ENCODE measurements at places on chromosomes 5 and 9.
A peak's percentile ranks its signal among the peaks of the same experiment; 100 is the strongest.

DNA sequence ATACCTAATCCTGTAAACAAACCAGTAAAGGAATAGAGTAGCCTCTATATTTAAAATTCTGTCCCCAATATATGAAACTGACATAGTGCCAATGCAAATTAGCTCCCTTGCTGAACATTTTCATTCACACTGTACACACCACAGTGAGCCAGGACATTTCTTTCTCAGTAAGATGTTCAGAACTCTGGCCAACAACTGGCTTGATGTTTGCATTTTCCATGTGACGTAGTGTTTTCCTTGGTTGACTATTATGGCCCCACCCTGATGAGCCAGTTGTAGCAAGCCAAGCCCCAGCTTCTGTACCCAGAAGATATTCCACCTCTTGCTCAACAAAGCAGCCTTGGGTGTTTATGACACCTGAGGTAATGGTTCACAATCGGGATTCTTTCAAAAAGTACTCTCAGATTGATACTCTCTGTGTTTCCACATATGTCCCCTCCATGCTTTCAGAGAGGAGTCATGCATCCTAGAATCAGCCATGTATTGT lies 17.7 kb upstream of the ANXA1 start:
- no peak for DNase-seq

- DNase-seq, result no peak
These were observed 59.2 kb downstream of the CDH18 start for GRCh38 chr5:19928562-19929421.

DNA sequence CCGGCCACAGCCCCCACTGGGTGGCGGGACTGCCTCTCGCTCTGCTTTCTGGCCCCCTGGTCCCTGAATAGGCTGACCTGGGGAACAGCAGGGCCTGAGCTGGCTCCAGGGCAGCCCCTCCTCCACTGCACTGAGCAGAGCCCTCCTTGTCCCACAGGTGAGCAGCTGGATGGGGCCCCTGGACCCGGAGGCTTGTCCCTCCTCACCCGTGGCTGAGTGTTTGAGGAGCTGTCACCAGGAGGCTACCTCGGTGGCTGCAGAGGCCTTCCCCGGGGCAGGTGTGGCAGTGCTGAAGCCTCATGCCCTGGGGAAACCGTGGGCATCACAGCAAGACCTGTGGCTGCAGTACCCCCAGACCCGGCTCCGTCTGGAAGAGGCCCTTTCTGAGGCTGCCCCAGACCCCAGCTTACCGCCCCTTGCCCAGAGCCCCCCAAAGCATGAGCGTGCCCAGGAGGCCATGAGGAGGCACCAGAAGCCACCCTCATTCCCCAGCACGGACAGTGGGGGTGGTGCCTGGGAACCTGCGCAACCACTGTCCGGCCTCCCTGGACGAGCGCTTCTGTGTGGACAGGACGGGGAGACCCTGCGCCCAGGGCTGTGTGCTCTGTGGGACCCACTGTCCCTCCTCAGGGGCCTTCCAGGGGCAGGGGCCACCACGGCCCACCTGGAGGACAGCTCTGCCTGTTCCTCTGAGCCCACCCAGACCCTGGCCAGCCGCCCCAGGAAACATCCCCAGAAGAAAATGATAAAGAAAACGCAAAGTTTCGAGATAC lies 28.5 kb upstream of the LRRC14B start:
- no peak for DNase-seq

DNA sequence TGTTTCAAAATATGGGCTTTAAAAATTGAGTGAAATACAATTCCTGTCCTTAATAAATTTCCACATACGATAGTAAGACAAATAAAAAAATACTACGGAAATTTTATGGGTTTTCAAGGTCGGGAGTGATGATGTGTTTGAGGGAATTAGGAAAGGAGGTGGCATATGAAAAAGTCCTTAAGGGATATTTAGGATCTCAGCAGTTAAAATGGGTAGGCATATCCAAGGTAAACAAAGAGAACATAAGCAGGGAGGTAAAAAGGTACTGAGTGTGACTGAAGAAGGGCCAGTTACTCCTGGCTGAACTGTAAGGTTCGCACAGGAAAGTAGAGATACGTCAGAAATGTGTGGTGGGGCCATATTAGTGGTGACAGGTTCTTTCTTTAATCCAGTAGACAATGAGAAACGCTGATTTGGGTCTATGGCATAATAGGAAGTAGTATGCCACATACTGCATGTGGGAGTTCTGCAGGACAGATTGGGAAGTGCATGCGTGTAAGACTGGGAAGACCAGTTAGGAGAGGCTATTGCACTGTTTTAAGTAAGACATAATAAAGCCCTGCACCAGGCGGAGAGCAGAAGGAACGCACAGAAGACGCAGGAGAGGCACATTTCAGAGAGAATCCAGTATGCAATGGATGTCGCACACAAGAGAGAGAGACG lies 937 bp upstream of the HMGCR start:
- no peak for DNase-seq

DNA sequence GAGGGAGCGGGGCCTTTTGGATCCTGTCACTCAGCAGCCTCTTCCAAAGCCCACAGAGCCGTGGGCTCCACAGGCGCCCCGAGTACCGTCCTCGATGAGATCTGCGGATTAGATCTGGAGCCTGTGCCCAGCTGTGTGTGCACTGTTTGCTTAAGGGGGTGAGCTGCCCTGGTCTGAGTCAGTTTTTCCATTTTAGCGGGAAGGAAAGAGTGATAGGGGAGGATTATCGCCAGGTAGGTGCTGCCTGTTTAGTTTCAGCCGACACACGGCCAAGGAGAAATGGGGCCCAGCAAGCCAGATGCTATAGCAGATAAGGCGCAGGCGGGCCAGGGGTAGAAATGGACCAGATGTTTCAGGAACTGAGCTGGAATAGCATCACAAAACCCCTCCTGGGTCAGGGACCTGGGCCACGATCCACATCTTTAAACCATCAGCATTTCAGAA lies 18.1 kb downstream of the COL5A1 start:
- DNase-seq, result no peak

DNA sequence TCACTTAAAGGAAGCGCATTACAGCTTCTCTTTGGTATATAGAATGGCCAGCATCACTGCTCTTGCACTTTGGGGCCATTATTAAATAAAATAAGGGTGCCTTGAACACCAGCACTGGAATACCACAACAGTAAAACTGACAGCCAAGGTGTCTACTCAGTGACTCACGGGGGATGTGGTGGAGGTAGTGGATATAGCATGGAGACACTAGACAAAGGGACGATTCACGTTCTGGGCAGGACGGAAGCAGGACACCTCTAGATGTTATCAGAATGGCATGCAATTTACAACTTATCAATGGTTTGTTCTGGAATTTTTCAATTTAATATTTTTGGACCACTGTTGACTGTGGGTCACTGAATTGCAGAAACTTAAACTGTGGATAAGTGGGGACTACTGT lies 32.9 kb upstream of the PDE8B start:
- no peak for DNase-seq

DNA sequence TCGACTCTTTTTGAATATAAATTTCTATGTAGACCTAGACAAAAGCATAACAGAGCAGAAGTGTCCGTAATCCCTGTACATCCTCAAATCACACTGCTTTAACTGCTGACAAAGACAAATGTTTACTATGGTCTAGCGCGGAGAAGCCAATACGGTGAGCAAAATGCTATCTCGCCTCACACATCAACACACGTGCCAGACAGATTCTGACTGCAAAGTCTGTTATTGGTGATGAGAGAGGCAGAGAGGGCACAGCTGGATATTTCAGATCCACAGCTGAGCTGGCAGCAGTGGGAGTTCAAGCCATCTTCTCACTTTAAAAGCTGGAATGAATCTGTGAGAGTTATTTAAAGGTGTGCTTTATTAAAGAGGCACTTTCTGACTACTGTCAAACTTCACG lies 124.3 kb downstream of the ARL15 start:
- DNase-seq, result no peak

DNA sequence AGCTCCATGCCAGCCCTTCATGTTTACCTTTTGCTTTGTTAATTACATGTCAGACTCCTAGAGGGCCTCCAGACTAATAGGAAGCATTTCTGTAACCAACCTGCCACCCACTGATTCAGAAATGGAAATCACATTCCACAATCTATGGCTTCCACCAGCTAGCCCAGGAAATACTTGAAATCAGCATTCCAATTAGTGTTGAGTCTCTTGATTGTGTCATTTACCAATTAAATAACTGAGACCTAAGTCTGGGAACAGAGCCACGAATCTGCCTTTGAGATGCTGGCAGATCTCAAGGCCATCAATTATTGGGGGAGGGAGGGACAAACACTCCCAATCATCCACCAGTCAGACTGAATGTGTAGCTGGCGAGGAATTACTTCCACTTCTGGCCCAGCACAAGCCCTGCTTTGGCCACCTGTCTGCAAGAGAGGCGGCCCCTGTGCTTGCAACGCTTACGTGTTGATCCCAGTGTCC lies 27.4 kb upstream of the SAP30L start:
- no peak for DNase-seq

GRCh38 chr9:93372391-93372790 lies 79.1 kb upstream of the FAM120A start:
- DNase-seq, result no peak

DNA sequence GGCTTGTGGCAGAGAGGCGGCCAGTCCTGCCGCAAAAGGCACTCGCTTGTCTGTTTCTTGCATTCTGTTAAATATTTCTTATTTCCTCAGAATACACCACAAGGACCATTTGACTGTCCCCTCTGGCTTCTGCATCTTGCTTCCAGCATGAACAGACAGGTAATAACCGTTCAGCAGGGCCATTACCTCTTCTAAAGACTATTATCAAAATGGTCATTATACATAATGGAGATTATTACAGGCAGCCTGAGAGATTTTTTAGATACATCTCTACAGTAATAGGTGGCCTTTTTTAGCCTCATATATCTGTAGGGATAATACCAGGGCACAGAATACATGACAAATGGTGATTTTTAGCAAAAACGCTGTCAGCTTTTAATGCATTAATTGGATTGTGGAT lies 382.0 kb downstream of the PSAT1 start:
- DNase-seq, result no peak

- no peak for DNase-seq
These were observed 15.2 kb upstream of the TGFBI start for GRCh38 chr5:136013559-136013958.

DNA sequence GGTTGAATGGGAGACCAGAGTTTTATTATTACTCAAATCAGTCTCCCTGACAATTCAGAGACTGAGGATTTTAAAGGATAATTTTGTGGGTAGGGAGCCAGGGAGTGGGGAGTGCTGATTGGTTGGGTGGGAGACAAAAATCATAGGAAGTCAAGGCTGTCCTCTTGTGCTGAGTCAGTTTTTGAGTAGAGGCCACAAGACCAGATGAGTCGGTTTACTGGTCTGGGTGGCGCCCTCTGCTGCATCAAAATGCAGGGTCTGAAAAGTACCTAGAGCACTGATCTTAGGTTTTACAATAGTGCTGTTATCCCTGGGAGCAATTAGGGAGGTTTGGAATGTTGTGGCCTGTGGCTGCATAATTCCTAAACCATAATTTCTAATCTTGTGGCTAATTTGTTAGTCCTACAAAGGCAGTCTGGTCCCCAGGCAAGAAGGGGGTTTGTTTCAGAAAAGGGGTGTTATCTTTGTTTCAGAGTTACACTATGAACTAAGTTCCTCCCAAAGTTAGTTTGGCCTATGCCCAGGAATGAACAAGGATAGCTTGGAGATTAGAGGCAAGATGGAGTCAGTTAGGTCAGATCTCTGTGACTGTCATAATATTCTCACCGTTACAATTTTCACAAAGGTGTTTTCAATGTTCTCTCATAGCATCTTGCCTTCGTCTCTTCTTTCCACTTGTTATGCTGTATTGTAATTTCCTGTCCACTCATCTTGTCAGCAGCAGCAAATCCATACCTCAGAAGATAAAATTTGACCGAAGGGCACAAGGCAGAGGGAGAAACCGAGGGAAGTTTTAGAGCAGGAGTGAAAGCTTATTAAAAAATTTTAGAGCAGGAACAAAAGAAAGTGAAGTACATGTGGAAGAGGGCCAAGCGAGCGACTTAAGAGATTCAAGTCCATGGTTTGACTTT lies 59.2 kb upstream of the CLINT1 start:
- peak; percentile 75 for DNase-seq

DNA sequence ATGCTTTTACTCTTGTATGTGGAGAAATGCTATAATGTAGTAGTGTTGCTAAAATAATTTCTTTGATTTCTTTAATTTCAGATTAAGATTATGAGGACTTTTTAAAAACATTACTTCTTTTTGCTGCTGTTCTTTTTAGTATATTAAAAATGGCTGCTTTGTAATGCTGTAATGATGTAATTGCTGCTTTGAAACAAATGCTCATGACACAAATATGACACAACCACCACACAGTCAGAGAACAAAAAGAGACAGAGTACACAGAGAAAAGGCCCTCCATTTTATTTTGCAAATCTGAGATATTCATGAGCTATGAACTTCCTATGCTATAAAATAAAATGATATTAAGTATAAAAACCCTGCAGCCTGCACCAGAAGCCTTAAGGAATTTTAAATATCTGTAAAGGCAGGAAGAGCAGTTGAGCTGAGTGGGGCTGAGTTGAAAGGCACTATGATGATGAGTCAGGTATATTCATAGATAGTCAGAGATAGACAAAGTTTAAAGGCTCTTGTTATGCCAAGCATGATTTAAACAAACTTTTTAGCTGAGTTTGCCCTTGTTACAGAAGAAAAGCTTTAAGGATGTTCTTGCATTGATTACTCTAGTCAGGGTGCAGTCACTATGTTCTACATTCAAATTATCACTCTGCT lies 5.1 kb upstream of the POU5F2 start:
- no peak for DNase-seq

DNA sequence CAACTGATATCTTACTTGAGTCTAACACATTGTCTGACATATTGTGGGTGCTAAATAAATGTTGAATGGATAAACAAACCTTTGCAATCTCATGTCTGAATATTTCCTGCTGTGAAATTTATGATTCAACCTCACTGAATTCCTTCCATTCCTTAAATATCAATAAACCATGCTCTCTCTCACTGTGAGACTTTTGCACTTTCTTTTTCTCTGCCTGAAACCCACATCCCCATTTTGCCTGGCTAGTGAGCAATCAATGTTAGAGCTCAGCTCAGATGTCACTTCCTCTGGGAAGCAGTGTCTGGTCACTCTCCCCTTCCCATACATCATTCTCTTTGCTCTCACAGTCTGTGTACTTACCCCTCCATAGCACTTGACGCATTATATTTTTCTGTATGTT lies 383.7 kb upstream of the TRPC7 start:
- no peak for DNase-seq

- DNase-seq, result no peak
These were observed 180.2 kb downstream of the DENND1A start for GRCh38 chr9:123749580-123750202.

GRCh38 chr5:66713998-66714397 lies 117.8 kb downstream of the MAST4 start:
- no peak for DNase-seq

DNA sequence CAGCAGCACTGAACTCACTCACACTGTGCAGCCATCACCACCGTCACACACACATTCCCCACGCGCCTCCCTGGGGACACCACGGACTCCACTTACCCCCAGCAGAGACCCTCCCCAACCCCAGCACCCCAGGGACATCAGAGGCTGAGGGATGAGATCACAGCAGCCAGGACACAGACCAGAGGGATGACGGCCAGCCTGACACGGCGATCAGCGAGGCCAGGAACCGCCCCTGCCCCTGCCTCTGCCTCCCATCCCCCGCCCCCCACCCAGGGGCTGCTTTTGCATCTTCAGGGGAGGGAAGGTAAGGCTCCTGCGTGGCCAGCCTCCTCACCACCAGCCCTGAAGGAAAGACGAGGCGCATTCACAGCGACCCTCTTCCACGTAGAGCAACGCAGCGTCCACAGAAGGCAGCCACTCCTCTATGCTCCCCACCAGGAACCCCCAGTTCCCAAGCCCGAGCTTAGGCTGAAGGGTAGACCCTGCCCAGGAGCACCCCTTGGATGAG lies 104.5 kb downstream of the VAV2 start:
- DNase-seq, result no peak

GRCh38 chr5:173268750-173269432 lies 33.9 kb upstream of the NKX2-5 start:
- no peak for DNase-seq
